ENCODE measurements at places on chromosomes 5 and 9.

DNA sequence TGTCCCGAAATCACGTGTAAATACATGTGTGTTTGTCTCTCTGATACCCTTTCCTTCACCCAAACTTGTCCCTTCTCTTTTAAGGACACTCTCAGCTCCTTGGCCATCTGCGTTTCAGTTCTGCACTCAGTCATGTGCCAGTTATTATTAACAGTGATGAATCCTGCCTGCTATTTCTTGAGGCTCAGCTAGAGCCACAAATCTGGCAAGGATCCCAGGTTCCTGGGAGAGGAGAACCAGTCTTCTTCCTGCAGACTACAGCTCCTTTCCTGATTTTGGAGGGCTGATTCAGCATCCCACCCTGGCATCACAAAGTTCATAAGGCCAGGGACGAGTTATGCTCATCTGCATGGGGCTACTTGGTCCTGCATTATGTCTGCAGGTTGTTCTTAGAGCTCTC is 5.6 kb downstream of the MAMDC2 start:
- DNase-seq = no peak

DNA sequence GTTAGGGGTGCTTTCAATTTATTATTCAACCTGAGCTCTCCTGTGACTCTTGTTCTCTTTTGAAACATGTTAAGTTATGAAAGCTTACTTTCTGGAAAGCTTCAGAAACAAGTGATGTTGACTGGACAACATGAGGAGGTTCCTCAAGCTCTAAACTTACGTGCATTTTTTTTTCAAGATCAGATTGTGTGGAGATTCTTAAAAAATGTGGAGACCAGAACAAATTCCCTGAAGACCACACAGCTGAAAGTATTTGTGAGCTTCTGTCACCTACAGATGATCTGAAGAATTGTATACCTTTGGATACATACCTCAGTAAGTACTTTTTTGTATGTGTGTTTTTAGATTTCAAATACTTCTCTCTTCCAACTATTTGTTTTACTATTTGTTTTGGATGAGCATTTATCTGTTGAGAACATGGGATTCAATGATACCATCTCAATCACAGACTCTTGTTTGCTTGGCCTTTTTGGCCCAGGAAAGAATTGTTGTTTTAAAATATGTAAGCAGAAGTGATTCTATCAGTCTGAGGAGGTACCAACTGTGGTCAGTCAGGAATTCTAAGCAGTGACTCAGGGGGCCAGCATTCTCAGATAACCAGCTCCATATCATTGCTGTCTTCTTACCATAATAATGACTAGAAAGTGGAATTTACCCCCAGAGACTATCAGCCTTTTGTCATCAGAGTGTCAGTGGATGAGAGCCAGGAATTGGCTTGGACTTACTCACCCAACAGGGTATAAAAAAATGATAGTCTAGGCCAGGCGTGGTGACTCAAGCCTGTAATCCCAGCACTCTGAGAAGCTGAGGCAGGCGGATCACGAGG is 34.4 kb upstream of the GLIPR2 start:
- DNase-seq = no peak

DNA sequence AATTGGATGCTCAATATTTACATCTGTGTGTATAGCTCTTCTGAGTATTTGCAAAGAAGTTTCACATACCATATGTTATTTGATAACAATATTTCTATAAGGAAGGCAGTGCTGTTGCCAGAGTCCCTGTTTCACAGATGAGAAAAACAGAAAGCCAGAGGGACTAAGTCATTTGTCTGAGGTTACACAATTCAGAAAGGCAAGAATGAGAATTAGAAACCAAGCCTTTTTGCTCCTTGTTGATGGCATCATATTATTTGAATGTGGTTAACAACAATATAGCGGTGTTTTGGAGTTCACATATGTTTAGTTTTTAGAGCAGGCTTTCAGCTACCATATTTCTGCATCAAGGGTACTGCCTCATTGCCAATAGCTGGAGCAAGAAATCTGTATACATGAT is 110.9 kb upstream of the PRLR start:
- no peak for DNase-seq

- DNase-seq = no peak
These were observed 1.9 kb upstream of the SLC44A1 start for GRCh38 chr9:105242557-105242956.

GRCh38 chr5:14783691-14784090 is 87.9 kb downstream of the ANKH start:
- DNase-seq = no peak

GRCh38 chr9:33294670-33295432 is 4.5 kb downstream of the NFX1 start:
- no peak for DNase-seq

- DNase-seq = no peak
These were observed 60.2 kb downstream of the MLLT3 start for GRCh38 chr9:20562051-20562450.

DNA sequence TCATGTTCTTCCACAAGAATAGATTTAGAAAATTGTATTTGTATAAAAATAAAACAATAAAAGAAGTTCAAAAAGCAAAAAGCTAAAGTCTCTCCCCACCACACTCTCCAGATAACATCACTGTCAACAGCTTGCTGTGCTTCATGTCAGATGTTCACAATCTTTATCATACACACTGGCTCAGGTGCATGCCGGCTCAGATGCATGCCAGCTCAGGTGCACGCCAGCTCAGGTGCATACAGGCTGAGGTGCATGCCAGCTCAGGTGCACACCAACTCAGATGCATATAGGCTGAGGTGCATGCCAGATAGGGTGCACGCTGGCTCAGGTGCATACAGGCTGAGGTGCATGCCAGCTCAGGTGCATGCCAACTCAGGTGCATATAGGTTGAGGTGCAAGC is 26.5 kb downstream of the SEMA4D start:
- no peak for DNase-seq

DNA sequence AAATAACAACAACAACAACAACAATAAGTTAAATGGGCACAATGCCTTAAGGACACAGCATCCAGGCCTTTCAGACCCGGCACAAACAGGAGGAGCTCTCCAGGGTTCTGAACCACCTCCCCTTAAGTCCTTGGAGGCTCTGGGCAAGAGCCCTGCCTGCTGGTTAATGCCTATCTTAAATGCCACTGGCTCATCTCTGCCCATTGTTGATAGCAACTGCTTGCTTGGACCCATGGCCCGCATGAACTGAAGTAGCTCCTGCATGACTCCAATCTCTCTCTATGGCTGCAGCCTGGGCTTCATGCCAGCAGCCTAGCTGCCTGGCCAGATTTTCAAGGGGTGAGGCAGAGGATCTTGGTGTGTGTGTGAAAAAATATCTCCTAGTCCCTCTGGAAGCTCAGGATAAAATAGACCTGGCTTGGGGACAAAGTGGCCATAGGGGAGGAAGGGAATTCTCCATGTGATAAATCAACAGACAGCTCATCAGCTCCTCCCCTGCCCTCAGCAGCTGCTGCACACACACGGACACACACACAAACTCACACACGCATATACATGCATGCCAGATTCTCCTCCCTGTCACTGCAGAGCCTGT is 27.4 kb downstream of the FAM219A start:
- DNase-seq = no peak

GRCh38 chr9:117643288-117643654 is 60.9 kb upstream of the TLR4 start:
- DNase-seq = no peak

GRCh38 chr9:134902936-134903335 is 14.8 kb downstream of the FCN1 start:
- DNase-seq = no peak

DNA sequence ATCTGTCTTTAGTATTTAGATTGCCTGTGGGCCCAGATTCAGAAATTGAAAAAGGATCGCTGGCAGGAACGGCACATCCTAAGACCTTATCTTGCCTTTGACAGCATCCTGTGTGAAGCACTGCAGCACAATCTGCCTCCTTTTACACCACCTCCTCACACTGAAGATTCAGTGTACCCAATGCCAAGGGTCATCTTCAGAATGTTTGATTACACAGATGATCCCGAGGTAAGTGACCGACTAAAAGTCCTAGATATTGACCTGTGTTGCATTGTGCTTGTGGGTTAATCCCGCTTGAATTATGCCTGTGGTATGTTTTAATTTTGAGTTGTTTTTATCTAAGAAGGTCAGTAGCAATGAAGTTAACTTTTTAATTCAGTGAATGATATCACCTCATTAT is 14.4 kb downstream of the NCBP1 start:
- DNase-seq = no peak

- DNase-seq = no peak
These were observed 8.0 kb downstream of the DMXL1 start for GRCh38 chr5:119078861-119079260.

GRCh38 chr9:75142202-75142601 is 53.9 kb downstream of the OSTF1 start:
- DNase-seq = no peak

DNA sequence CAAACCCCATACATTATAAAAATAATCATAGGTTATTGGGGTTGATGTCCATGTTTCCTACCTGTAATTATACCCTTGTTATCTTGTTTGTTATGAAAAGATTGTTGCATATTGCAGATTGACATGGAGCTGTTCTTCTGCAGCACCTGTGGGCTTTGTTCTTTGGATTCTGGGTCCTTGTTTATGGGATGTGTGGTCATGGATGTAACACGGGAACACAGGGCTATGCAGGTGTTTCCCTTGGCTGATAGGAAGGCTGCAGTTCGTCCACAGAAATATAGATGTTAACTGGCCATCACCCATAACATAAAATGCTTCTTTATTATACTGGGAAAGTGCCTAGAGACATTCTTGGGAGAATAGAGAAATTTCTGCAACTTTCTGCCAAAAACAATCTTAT is 77.9 kb downstream of the FBXL7 start:
- DNase-seq = no peak

DNA sequence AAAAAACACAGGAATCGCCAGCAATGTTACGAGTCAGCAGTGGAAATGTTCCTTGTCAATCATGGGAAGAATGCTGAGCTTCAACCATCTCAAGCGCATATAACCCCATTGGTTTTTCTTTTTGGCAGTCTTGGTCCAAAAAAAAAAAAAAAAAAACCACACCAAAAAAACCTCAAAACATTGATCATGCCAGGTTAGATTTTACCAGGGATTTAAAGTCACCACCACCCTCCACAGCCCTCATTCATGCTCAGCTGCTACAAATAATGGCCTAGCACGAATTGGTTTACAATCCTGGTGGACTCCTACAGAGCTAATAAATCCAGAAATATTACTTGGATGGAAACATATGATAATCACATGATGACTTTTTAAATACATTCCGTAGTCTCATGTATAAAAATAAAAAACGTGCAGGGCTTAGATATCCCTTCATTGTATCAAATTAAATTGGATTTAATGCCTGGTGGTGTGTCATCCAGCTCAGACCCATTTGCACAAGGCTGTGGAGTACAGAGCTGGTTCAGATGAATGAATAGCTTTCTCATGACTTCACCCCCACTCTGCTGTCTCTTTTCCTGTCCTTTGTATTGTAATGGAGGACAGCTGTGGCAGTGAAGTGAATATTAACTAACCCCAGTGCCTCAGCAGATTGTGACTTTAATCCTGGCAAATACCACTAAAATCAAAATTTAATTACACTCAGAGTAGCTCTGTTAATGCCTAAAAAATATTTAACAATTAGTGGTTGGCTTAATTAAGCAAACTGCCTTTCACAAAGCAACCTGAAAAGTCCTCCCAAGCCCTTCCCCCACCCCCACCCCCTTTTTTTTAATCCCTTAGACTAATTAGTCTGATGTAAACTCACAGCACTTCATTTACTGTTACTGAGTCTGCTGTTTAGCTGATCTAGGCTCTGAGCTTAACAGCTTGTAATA is 626.5 kb upstream of the ZNF608 start:
- DNase-seq = no peak

DNA sequence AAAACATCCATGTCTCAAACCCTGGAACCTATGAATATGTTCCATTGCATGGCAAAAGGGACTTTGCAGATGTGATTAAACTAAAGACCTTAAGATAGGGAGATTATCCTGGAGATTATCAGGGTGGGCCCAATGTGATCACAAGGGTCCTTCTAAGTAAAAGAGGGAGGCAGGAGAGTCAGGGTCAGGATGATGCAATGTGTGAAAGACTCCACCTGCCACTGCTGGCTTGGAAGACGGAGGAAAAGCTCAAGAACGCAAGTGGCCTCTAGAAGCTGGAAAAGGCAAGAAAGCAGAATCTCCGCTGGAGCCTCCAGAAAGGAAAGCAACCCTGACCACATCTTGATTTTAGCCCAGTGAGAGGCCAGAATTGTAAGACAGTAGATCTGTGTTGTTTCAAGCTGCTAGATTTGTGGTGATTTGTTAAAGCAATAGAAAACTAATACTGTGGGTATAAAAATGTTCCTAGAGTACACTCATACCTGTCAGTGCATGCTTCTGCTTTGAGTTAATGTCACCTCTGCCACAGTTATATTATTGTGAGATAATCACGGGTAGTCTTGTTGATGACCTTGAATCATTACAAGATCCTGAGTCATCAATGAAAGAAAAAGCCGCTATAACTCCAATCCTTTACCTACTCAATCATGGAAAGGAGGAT is 93.5 kb upstream of the TNPO1 start:
- DNase-seq = no peak

GRCh38 chr9:33921967-33922895 is 105.3 kb downstream of the UBE2R2 start:
- no peak for DNase-seq

- no peak for DNase-seq
These were observed 31.7 kb upstream of the KCNMB1 start for GRCh38 chr5:170420806-170421412.
